Fibroblast of the conjunctiva (primary cell): ENCODE measurements at places on chromosomes 7 and 10.

GRCh38 chr10:129030996-129031843, 435.8 kb upstream of the MGMT start:
- peak; percentile 14 for DNase-seq

- DNase-seq, result no peak
Measured at GRCh38 chr7:33862946-33863814, 42.2 kb upstream of the BMPER start.

DNA sequence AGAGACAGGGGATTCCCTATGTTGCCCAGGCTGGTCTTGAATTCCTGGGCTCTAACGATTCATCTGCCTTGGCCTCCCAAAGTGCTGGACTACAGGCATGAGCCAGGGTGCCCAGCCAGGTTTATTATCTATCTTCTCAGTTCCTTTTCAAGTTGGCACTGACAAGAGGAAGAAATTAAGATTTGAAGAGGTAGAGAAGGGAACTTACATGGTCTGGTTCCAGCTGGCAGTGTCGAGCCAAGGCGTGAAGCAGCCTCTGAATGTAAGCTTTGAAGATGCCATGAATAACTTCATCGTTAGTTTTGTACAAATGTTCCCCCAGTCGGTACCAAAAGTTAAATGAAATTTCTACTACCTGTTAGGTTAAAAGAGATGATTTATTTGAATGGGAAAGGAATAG, 57.7 kb downstream of the TNPO3 start:
- DNase-seq, result no peak

- no peak for DNase-seq
Measured at GRCh38 chr7:96076350-96076707, 245.6 kb downstream of the SLC25A13 start.

- no peak for DNase-seq
Measured at GRCh38 chr7:42159130-42159529, 77.9 kb downstream of the GLI3 start.

DNA sequence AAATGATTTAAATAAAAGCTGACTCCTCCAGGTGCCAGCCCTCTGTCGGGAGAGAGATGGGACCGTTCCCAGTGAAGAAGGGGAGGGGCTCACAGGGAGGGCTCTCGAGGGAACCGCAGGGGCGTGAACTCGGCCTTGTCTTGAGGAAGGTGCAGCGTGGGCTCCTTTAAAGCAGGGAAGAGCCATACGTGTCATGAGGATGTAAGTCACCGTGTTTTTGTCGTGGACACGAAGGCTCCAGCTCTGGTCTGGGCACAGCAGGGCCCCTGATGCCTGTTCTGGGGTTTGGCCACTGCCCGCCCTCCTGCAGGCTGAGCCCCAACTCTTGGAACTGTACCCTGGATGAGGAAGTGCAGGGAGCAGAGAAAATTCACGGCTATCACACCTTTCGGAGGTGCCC, 45.0 kb downstream of the JAKMIP3 start:
- no peak for DNase-seq

GRCh38 chr7:102811942-102812678, 63.3 kb downstream of the FAM185A start:
- no peak for DNase-seq

- no peak for DNase-seq
Measured at GRCh38 chr7:148395352-148395811, 195.2 kb upstream of the C7orf33 start.

- DNase-seq, result no peak
Measured at GRCh38 chr10:121205625-121206024, 354.5 kb downstream of the WDR11 start.

DNA sequence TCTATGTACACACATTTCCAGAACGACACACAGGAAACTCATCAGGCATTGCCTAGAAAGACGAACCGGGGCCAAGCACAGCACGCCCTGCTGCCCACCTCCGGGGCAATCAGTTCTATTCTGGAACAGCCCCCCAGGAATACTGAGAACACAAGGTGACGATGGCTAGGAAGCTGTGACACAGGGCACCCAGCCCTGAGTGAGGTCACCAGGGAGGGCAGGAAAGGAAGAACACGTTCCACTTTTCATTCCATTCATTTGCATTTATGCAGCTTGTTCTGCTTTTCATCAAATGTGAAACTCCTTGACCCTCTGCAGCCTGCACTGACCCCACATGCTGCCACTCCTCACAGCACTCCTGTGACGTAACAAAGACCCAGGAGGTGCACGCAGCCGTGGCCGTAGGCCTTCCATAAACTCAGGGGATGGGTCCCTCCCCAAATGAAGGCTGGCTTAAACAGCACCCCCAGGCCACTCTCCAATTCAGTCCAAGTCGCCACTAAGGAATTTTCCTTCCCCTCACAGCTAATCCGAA, 28.9 kb downstream of the MAD1L1 start:
- no peak for DNase-seq
